ENCODE measurements at places on chromosomes 6 and 20. TPM values are rescaled to one million over a fixed set of nuclear protein-coding genes. Genes with fewer than 3 reads are reported as not detected.
A peak's percentile ranks its signal among the peaks of the same experiment; 100 is the strongest.

DNA sequence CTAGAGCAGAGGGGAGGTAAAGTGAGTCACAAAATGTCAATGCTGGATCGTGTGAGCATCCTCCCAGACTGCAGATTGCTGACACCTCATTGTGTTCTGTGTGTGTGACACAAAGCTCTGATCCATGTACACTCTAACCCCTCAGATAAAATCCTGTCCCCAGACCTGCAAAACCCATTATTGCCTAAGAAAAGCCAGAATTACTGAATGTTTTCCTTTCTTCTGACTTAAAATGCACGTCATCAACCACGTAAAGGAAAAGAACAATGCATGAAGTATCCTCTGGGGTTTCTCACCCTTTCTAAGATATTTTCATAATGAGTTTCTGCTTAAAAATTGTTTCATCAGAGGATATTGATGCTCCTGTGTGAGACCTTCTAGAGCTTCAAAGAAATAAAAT is 218.0 kb upstream of the PREP start:
- DNase-seq, result no peak

GRCh38 chr6:24529985-24530384 is 35.2 kb downstream of the ALDH5A1 start:
- DNase-seq, result no peak

DNA sequence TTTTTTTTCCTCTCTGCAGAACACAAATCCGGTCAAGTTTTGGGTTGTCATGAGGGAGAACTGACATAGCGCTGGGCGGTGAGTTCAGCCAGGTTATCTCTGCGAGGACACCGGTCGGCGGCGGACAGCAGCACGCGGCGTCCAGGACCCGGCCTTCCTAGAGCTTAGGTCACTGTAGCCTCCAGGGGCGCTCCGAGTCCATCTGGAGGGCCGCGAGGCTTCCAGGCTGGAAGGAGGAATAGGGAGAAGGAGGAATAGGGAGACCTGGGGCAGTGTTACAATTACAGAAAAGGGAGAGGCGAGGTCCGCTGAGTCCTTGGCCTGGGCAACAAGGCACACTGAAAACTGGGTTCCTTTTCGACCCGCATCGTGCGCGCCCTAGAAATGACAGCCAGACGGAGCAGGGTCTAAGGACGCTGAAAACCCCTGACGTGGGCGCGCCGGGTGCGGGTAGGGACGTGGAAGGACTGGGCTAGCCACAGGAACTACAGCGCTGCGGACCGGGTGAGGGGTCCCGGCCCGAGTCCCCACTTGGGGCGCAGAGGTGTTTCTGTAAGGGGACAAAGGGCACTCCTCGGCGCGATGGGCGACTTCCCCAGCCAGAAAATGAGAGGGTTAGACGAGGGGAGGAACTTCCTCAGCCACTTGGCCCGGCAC is 536 bp upstream of the FNDC1 start:
- DNase-seq, result no peak

DNA sequence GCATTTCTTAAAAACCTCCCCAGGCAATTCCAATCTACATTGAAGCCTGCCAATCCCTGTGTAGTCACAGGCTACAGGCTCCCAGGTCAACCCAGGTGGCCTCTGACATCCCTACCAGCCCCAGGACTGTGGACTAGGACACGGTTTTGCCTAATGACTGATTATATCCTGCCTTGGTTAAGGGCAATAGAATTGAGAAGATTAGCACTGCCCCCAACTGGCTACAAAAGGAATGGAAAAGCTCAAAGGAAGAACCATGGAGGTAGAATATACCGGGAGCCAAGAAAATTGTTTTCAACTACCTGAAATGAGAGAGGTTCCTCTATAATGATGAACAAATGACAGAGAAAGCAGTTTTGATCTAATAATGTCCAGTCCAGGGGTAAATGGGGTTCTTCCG is 421.1 kb upstream of the AGPAT4 start:
- no peak for DNase-seq

GRCh38 chr6:5029609-5030008 is 25.8 kb upstream of the RPP40 start:
- DNase-seq, result no peak

DNA sequence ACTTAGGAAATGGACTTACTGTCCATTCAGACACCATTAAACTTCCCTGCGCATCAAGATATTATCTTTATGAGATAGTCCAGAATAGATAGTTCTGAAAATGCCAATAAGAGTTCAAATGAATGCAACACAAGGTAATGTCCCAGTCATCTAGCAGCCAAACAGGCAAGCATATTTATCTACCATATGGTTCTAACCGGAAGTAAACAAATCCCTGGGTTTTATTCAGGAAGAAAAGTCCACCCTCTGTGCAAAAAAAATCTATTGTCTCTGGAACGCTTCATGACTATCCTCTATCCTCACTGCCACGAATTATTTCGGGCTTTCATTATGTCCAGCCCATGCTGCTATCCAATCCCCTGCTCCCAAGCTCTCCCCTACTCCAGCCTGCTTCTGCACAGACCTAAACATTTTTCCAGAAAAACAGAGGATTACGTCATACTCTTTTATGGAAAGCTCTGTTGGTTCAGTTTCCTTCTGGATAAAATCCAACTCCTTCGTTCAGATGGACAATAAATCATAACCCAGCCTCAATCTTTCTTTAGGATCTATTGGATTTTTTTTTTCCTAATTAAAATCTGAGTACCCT is 11.4 kb downstream of the PPIL6 start:
- no peak for DNase-seq

Gene IRF4
- 432 TPM for total RNA-seq

Gene SIRPB2
- total RNA-seq, result not detected

DNA sequence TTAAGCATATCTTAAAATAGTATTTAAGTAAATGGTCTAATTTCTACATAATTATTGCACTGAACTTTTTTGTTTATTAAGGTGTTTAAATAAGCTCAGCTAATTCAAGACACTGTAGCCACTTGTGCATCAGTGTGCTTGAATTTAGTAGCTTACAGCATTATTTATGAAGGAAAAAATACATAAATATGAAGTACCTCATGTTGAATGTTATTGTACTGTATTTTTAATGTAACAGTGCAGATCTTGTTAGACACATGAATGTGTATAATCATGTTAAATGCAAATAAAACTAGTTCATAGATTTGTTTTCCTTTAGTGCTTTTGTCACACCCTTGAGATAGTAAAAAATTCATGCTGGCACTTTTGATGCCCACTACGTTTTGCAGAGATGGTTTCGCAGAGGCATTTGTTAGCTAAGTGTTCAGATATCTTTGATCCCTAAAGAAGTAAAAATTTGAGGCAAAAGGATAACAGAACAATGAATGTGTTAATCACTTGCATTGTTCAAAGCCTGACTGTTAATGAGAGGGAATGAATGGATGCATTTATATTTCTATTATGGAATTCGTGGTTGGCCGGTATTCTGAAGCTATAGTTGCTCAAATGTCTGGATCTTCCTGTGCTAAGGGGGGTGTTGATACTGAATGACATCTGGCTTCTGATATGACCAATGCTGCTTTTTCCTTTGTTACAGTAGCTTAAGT is 8.8 kb downstream of the BTBD3 start:
- no peak for DNase-seq

GRCh38 chr20:17655865-17656479 is 26.1 kb downstream of the RRBP1 start:
- no peak for DNase-seq

DNA sequence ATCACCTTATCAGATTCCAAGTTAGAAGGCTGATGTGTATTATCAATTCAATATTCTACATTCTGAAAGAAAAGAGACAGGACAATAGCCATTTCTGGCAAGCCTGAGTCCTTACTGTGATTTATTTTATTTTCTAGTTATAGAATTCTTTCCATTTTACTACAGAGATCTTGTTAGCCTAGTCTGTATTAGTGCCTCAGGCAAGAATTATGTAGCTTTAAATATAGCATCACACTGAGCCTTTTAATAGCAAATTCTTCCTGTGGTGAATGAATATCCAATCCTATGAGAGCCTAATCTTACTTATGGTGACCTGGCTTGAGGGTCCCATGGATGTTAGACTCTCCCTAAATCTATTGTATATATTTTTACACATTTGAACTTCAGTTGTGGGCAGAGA is 732.8 kb upstream of the CITED2 start:
- DNase-seq, result no peak

- no peak for DNase-seq
These were observed 27.8 kb upstream of the RNF144B start for GRCh38 chr6:18359237-18359885.

DNA sequence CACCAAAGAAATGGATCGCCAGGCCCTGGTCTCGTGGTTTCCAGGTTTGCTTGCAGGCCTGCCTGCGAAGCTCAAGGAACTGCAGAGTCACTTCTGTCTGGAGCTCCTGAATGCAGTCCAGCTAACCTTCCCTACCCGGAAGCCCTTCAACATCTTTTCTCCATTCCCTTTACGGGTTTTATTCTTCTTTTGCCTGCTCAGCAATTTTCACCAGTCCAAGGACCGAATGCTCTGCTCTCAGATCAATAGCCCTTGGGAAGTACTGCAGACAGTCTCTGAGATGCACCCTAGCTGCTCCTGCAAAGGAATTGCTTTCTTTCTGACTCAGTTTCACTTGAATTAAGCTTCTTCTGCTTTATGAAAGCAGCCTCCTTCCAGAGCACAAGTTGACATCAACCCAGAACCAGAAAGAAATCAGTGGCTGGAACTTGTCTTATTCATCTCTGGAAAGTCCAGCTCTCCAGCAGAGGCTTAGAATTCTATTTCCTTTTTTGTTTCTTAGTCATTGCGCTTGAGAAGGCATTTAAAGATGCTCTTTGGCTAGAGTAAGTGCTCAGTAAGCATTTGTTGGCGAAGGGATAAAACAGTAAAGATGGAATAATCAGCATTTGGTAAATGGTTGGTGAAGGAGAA is 18.7 kb upstream of the YWHAB start:
- no peak for DNase-seq

DNA sequence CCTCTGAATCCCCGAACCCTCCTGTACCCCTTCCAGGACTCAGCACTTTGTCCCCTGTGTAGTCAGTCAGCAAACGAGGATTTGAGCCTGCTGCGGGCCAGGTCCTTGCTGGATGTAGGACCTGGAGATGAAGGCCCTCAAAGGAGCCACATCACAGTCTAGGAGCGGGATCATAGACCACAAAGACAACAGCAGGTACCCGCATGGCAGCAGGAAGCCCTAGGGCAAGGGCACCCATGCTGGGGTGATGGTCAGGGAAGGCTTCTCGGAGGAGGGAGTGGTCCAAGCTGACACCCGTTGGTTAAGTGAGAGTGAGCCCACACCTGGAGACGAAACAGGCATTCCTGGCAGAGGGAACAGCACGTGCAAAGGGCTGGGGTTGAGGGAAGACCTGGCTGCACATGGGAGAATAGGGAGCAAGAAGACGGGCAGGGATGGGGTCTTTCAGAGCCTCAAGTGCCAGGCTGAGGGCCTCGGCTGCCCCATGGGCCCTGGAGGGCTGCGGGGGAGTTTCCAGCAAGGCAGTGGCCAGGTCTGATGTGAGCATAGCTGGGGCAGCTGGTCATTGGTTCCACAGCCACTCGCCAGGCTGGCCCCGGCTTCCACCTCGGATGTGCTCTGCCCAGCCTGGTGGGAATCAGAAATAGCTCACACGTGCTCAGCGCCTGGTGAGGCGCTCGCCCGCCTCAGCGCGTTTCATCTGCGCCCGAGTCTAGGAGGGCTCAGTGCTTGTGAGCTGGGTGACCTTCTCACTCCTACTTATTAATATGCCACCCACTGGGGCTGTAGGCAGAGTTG is 15.0 kb downstream of the DLGAP4 start:
- no peak for DNase-seq

- DNase-seq, result no peak
These were observed 30.9 kb downstream of the FRMD1 start for GRCh38 chr6:168047841-168048723.

Gene SSTR4
- total RNA-seq, result not detected

DNA sequence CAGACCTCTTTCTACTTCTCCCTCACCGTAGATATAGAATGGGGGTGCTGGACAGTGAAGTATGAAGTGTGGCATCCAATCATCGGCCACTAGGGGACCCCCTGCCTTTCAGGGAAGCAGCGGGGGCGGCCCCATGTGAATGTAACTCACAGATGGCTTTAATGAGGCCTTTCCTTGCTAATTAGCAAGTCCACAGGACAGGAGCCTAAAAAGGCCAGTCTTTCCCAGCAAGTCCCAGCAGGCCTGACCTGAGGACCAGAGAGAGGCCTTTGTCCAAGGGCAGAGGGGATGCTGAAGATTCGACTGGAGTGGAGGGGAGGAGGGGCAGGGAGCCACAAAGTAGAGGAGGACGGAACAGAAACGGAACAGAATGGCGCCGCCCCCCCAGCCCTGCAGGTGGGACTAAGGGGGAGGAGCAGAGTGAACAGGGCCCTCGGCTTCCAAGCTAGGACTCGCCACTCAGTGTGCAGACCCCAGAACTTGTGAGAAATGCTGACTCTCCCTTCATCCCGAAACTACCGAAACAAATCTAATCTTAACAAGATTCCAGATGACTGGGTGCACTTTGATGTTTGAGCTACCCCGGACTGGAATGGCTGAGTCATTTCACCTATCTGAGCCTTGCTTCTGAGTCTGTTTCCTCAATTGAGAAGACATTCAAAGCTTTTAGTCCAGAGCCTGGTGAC is 5.8 kb downstream of the C6orf132 start:
- DNase-seq, result peak; percentile 50

Gene DOK5
- total RNA-seq, result 3.9 TPM

GRCh38 chr6:149311293-149311692 is 6.2 kb upstream of the TAB2 start:
- no peak for DNase-seq

Gene EPB41L2
- total RNA-seq, result 40.7 TPM

- DNase-seq, result no peak
These were observed 107.1 kb downstream of the ARID1B start for GRCh38 chr6:156884306-156884705.

- DNase-seq, result no peak
These were observed 114.6 kb downstream of the JPH2 start for GRCh38 chr20:44072384-44072783.

DNA sequence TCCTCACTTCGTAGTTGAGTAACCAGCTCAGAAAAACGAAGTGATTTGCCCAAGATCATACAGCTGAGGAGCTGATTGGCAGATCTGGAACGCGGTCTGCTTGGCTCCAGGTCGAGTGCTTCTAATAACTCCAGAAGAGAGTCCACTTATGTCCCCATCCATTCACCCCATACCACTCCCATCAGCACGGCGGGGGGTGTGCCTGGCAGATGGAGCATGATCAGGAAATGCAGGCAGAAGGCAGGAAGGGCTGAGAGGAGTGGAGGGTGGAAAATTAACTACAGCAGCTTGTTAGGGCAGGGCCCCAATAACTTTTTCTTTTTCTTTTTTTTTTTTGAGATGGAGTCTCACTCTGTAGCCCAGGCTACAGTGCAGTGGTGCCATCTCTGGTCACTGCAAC is 15.0 kb downstream of the FITM2 start:
- DNase-seq, result no peak
